ENCODE measurements at places on chromosomes 6 and 20. TPM values are rescaled to one million over a fixed set of nuclear protein-coding genes. Genes with fewer than 3 reads are reported as not detected.

LKAAEAR1 gene
- total RNA-seq: not detected

DEFB124 gene
- total RNA-seq: not detected

SLC35F1 gene
- not detected for total RNA-seq

MAS1 gene
- total RNA-seq: not detected

PDCD2 gene
- 67.8 TPM for total RNA-seq

TBXT gene
- not detected for total RNA-seq

ATF6B gene
- total RNA-seq: 102 TPM

RAET1G gene
- 1.6 TPM for total RNA-seq

TMC2 gene
- not detected for total RNA-seq

GMEB2 gene
- total RNA-seq: 14.1 TPM

HLA-DQA1 gene
- total RNA-seq: not detected

SMIM8 gene
- total RNA-seq: 8.2 TPM

HLA-DQB1 gene
- total RNA-seq: not detected

TSPO2 gene
- total RNA-seq: not detected

SLC22A16 gene
- not detected for total RNA-seq

Data from endothelial cell of umbilical vein (primary cell).